Fibroblast of gingiva (primary cell): ENCODE measurements at places on chromosomes 2 and 18.
A peak's percentile ranks its signal among the peaks of the same experiment; 100 is the strongest.

- no peak for DNase-seq
These were observed 422.8 kb upstream of the ZEB2 start for GRCh38 chr2:144942516-144943256.

GRCh38 chr2:28432362-28432761 lies 39.7 kb downstream of the FOSL2 start:
- DNase-seq, result no peak

GRCh38 chr18:10792181-10792580 lies 266.4 kb downstream of the NAPG start:
- no peak for DNase-seq

DNA sequence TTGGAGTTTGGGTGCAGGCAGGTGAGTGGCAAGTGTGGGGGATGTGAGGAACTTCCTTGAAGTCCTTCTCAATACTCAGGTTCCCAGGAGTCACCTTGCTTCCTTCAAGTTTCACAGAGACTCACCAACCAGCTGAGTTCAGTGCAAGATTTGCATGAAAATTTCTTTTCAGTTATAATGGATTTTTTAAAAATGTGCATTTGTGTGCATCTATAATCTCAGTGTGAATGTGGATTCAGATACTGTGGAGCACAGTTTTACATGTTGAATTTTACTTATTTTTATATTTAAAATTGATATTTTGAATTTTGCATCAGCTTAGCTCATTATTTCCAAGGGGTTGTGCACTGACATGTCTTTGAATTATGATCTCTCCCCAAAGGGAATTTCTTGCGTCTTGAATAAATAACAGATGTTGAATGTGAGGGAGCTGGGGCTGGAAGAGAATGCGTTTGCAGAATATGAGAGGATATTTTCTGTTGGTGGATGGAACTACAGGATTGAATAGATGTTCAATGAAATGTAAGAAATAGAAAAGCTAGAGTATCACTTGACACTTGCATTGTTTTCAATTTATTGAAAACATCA lies 184.3 kb downstream of the RPRM start:
- DNase-seq, result no peak

DNA sequence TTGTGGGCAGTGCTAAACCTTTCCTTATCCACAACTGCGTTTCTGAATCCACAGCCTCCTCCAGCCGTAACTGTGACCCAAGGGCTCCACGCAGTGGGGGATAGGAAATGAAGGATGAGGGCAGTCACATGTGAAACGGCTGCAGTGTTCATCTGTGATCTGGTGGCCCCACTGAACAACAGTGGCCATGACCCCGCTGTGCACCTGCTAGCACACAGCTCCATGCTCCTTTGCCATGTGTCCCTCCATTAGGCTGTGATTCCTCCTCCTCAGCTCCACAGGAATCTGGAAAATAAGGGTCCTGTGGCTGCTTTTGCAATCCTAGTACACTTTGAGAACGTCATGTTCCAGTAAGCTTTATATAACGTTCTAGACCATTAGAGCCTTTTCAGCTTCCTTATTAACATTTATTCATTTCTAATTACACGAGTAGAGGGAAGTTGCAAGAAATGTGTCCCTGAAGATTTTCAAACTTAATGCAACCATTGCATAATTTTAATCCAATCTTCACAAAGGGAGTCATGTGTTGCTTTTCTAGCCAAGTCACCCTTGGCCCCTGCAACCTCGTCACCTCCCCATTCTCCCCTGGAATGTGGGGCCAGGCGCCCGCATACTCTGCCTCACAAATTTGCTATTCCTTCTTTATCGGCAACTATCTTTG lies 7.1 kb upstream of the NAPG start:
- DNase-seq, result peak; percentile 55

GRCh38 chr2:84878459-84878858 lies 2.4 kb downstream of the TRABD2A start:
- no peak for DNase-seq

DNA sequence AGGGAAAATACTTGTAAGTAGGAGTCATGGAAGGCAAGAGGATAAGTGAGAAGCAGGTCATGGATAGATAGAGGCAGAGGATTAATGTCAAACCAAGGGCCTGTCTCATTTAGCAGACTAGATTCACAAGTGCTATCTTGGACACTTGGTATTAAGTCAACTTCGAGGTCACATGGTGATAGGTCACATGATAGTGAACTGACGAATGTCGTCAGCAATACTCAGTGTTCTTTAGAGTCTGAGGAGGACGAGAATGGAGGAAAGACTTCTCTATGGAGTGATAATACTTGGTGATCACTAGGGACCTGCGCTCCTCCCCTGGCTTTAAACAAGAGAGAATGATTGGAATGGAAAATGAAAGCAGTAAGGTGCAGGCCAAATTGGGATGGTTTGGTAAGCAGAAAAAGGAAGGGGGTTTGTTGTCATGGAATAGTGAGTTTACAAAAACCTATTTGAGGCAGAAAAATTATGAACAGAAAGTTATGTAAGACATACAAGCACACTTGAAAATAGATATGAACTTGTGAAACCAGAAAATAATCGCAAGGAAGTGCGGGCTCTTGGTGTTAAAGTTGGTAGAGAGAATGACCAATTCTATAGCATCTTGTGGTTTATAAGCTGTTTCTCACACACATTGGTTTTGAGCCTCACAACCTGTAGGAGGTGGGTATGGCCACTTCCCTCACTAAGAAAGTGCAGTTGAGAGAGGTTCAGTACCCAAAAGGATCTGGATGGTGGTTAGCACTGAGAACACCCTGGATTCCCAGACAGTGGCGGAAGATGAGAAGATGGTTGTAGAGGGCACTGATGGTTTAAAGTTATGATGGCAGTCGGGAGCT lies 141.5 kb downstream of the WDSUB1 start:
- no peak for DNase-seq

GRCh38 chr2:1830936-1831619 lies 86.8 kb upstream of the PXDN start:
- no peak for DNase-seq
